ENCODE measurements at places on chromosomes 12 and 14.

- DNase-seq, result no peak
These were observed 9.0 kb downstream of the ACTN1 start for GRCh38 chr14:68970038-68970612.

GRCh38 chr14:55706365-55706684 lies 126.3 kb downstream of the KTN1 start:
- no peak for DNase-seq

GRCh38 chr14:105850853-105851581 lies 324.6 kb downstream of the TMEM121 start:
- no peak for DNase-seq

GRCh38 chr14:68675233-68675577 lies 117.7 kb downstream of the ZFP36L1 start:
- no peak for DNase-seq

GRCh38 chr14:58628406-58628805 lies 9.4 kb upstream of the DACT1 start:
- DNase-seq, result no peak

GRCh38 chr14:80164991-80165721 lies 46.1 kb downstream of the DIO2 start:
- DNase-seq, result no peak

DNA sequence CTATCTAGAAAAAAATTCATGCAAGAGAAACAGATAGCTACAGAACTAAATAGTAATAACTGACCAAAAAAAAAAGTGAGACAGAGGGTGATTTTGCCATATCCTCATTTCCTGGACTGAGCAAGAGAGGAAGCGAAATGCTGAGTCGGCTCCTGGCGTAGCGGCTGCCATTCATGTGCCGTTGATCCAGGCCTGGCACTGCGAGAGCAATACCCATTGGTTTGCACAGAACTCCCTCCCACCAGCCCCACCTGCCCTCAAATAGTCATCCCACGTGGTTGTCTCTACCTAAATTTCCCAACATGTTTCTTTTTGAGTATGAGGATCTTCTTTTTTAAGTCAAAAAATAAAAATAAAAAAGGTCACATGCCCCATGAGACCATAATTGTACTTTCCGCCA lies 9.4 kb upstream of the WNT5B start:
- DNase-seq, result no peak

GRCh38 chr14:64092940-64093339 lies 201.2 kb downstream of the ESR2 start:
- DNase-seq, result no peak

- DNase-seq, result peak; percentile 27
These were observed 62.2 kb downstream of the TSPAN11 start for GRCh38 chr12:30988646-30989286.

DNA sequence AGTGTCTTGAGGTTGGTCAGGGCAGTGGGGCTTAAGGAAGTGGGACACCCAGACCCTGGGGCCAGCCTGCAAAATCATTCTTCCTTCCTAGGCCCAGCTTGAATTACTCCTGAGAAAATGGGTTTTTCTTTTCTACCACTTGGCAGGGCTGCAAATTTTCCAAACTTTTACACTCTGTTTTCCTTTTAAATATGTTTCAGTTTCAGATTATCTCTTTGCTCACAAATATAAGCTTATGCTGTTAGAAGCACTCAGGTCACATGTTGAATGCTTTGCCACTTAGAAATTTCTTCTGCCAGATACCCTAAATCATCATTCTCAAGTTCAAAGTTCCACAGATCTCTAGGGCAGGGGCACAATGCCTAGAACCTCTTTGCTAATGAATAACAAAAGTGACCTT lies 2.9 kb upstream of the LGR5 start:
- DNase-seq, result no peak

DNA sequence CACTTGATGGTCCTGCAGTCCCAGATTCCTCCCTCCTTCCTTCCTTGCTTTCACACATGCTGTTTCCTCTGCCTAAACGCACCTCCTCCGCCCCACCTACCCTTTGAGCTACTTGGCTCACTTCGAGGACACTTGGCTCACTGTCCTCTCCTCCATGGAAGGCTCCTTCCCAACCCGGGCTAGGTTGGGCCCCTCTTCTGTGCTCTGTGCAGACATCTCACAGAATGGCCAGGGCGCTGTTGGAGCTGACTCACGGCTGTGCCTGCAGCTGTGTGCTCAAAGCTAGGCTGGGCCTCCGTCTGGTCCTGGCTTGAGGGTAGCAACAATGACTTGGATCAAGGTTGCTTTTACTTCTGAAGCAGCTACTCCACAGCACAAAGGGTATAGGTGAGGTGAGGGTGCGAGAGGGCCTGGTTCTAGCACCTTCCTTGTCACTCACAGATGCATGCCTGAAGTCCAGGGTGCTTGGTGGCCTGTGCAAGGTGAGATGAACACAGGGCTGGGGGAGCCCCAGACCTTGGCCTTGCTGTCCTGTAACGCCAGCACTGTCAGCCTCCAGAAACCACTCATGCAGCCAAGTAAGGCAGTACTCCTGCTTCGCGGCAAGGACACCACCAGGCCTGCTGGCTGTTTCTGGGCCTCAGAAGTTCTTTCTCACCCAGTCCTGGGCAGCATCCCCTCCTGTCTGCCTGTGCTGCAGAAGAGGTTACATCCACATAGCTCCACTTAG lies 61.8 kb downstream of the GALNT16 start:
- no peak for DNase-seq

- no peak for DNase-seq
These were observed 122.9 kb upstream of the NTF3 start for GRCh38 chr12:5308996-5309395.

- DNase-seq, result no peak
These were observed 89.0 kb downstream of the AKAP6 start for GRCh38 chr14:32417956-32418552.

DNA sequence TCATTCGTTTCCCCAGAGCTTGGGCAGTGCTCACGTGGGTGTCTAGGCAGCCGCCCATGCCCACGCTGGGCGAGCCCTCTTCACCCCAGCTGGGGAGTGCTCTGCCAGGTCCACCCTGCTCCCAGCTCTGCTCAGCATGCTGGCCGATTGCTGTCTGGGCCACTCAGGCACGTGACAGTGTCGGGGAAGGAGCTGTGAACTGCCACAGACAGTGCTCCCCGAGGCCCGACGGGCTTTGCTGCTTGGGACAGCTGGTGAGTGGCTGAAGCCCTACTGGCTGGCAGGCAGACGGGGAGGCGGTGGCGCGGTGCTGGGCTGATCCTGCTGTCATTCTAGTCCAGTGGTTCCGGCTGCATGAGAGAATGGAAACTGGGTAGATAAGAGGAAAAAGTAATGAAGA lies 15.8 kb downstream of the NOC4L start:
- DNase-seq, result no peak

GRCh38 chr12:89092297-89092696 lies 260.0 kb downstream of the DUSP6 start:
- DNase-seq, result no peak

GRCh38 chr12:3142386-3142785 lies 65.2 kb downstream of the TSPAN9 start:
- DNase-seq, result no peak

DNA sequence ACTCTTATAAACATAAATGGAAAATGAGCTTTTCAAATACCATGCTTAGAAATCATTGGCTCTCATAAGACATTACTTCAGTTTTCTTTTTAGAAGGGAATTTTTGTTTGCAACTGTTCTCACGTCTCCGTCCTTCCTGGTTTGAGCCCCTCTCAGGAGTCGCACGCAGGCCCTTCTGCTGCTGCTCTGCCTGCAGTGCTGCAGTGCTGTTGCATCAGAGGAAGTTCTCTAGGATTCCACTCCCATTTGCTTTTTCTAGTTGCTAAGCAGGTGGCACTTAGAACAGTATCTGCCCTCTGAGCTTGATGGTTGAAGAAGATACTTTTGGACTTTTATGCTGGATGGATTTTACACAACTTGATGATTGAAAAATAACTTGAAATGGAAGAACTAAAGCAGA lies 70.8 kb downstream of the SCN8A start:
- no peak for DNase-seq

- no peak for DNase-seq
These were observed 980.6 kb downstream of the VRK1 start for GRCh38 chr14:97777622-97778355.

DNA sequence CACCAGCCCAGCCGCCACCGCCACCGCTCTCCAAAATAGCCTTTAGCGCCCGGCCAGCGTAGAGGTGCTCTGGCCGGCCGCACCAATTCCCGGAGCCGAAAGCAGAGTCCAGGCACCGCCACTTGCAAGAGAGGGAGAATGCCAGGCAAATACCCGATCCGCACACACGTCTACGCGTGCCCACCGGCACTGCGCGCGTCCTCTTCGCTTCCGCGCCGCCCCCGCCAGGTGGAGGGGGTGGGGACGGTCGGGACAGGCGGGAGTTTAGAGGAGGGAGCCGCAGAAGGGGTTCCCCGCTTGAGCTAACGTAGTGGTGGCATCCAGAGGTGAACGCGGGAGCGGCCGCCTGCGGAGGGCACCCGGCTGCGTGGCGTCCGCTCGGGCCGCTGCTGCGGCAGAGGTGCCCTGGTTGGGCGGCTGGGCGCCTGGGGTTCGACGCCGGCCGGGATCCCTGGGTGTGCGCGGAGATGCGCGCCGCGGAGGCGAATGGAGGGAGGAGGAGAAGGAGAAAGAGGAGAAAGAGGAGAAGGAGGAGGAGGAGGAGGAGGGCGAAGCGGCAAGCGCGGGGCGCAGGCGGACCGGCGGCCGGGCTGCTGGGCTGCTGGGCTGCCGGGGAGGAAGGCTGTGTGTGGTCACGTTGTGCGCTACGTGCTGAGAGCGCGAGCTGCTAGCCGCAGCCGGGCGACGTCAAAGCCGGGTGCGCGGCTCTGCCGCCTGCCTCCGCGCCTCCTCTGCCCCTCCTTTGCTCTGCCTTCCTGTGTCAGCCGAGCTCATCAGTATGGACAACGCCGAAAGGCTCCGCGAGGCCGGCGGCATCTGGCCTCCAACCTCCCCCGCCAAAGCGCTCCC lies at the start of gene MDGA2:
MDGA2 (minus strand) TSS at position 140 of the 849 bp plus-strand sequence.
- DNase-seq, result no peak

GRCh38 chr14:23441076-23441475 lies 5.6 kb upstream of the MYH7 start:
- no peak for DNase-seq

DNA sequence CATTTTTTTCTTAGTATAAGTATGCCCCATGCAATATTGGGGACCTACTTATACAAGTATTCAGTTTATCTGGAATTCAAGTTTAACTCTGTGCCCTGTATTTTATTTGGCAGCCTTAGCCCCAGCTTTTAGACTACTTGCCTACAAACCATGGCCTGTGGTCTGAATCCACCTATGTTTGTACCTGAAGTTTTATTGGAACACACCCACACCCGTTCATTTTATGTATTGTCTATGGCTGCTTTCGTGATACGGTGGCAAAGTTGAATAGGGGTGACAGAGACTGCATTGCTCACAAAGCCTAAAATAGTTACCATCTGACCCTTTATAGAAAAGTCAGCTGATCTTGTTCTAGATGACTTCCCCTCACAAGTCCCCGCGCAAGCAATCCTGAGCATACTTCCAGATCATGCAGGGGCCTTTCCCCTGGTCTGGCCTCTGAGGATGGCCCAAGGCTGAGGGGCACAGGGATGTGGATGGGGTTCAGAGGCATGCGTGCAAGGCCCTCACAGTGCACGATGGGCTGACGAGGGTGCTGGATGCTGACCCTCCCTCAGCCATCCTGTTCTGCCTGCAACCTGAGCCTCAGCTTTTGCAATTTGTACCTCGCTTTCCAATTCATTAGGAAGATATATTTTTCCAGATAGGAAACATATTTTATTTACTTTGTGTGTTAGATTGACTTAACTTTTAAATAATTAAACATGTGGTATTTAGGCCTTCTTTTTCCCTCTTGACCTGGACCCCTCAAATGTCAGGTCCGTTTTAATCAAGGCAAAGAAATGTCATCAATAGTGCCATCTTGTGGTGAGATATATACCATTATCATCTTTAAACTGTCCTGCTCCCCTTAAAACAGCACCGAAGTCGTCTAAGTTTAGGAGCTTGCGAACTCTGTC lies 527.3 kb upstream of the CCDC196 start:
- peak; percentile 20 for DNase-seq

DNA sequence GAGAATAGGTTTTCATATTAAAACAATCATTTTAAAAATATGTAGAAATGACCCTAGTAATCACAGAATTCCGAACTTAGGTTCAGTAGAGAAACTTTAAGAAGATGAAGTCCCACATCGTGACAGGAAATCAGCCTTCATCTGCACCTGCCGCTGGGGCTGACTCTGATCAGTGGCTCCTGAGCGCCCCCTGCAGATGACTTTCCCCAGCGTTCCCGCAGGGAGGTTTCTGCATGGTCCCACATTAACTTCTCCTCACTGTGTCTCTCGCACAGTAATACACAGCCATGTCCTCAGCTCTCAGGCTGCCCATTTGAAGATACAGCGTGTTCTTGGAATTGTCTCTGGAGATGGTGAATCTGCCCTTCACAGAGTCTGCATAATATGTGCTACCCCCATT lies 1131.1 kb downstream of the TMEM121 start:
- DNase-seq, result no peak

DNA sequence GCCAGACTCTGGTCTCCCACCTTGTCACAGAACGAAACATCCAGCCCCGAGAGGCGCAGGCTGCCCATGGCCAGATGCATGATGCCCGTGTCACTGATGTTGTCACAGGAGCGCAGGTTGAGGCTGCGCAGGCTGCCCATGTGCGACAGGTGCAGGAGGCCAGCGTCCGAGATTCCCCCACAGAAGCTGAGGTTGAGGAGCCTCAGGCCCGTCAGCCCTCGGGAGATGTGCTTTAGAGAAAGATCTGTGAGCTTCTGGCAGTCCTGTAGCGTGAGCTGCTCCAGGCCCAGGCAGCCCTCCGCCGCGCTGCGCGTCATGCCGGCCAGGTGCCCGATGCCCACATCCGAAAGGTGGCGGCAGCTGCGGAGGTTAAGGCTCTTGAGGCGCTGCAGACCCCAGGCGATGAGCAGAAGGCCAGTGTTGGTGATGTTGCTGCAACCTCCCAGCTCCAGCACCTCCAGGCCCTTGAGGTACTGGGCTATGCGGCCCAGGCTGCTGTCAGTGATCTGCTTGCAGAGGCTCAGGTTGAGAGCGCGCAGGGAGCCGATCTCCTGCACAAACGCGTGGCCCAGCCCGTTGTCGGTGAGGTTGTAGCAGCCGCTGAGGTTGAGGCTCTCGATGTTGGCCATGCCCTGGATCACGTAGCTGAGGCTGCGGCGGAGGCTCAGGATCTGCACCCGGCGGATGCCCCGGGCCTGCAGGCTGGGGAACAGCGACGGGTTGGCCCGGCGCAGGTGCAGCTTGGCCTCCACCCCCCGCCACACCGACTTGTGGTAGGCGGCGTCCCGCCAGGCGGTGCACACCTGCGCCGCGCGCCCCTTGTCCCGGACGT lies 991 bp downstream of the FBXL14 start:
- peak; percentile 46 for DNase-seq

- DNase-seq, result no peak
These were observed 4.8 kb downstream of the IFNG start for GRCh38 chr12:68154779-68155178.

GRCh38 chr14:92692822-92693226 lies 55.6 kb downstream of the LGMN start:
- peak; percentile 100 for DNase-seq

- no peak for DNase-seq
These were observed 21.6 kb downstream of the TGFB3 start for GRCh38 chr14:75960231-75960630.
